Gastroesophageal sphincter (tissue), 4 donors: ENCODE measurements at places on chromosomes 5 and 9.

DNA sequence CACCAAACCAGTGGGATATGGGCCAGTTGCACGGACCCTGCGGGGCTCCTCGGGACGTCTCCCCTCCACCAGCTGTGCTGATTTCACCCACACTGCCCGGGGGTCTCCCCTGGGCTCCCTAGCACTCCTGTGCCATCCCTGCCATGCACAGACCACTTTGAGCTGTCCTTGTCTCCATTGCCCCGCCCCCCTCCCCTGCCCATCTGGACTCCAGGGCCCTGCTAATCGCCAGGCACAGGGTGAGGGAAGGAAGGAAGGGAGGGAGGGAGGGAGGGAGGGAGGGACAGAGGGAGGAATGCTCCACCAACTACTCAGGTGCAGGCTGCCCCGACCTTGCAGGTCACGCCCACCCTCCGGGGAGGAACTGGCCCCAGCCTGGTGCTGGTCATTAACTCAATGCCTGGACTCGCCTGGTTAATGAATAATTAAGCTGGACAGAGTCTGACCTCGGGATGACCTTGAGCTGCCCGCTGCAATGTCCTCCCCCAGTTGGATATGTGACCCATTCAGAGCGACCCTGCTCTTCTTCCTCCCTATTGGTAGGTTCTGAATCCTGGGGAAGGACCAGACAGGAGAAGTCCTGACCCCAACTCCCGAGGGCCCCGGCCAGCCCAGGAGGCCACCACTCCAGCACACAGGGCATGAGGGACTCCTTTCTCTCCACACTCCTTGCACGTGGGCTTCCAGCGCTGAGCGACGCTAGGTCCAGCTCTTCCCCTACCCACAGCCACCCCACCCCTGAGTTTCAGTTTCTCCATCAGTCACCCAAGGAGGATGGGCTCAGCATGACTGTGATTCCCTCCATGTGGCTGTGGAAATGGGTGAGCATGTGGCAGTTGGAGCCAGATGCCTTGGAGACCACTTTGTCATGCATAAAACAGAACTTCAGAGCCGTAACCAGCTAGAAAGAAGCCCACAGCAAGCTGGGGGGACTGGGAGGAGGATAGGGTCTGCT is 62.1 kb downstream of the C9orf50 start:
- no peak for ATAC-seq

DNA sequence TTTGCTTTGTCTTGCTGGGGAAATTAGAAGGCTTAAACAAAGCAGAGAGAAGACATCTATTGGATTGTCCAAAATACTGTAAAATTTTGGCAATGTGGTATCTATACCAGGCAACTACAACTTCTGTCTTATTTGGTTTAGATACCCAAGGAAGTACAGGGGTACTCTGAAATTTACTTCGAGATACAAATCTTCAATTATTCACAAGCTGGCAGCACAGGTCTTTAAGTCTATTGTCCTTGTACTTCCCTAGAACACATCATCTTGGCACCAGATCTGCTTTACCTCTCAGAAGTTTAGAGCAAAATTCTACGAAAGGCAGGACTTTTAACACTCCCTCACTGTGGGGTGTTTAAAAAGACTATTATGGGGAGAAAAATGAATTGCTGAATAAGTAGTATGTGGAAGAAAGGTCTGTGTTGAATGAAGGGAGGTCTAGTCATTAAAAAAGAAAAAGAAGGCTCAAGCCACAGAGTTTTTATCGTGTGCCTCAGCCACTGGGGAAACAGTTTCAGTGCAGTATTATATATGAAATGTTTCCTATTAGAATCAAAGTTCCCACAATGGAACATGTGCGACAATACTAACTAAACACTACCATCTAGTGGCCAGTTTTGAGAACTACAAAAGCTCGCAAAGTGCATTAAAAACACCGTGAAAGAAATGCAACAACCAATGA is 93.7 kb downstream of the PDE4D start:
- peak; percentile 55 for ATAC-seq

- no peak for ATAC-seq
Measured at GRCh38 chr5:56525113-56525512, 290.2 kb upstream of the MAP3K1 start.

DNA sequence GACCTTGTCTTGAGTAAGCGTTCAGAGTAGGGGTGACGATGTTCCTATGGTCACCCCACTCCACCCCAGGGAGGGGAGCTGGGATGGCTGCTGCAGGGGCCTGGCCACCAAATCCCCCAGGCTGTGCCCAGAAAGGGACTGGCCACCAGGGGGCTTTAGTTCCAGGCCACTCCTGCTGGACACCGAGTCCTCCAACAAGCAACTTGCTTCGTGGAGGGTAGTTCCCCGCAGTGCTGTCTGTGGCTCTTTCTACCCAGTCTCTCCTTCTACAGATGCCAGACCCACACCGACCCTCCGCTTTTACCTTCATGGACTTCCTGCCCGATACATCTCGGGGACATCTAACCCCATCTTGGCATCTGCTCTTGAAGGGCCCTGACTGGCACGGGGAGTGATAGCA is 35.7 kb upstream of the GABRP start:
- ATAC-seq: no peak

DNA sequence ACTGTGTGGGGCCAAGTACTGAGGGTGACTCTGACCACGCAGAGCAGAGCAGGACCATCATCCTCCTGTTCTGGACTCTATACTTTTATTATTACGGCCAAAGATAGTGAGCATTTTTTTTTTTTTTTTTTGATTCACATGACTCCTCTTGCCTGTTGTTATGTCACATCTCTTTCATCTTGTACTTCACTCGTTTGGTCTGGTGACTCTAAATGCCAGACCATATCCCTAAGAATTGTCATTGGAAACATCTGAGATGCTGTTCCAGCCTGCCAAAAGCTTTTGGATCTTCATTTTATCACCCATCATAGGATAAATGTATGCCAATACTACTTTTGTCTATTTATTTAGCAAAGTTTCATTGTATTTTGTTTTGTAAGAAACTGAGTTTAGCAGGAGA is 168.2 kb upstream of the RAI14 start:
- no peak for ATAC-seq

GRCh38 chr5:54630738-54631359 is 113.3 kb downstream of the SNX18 start:
- ATAC-seq: peak; percentile 84

- no peak for ATAC-seq
Measured at GRCh38 chr5:324736-325612, 3.5 kb downstream of the AHRR start.

DNA sequence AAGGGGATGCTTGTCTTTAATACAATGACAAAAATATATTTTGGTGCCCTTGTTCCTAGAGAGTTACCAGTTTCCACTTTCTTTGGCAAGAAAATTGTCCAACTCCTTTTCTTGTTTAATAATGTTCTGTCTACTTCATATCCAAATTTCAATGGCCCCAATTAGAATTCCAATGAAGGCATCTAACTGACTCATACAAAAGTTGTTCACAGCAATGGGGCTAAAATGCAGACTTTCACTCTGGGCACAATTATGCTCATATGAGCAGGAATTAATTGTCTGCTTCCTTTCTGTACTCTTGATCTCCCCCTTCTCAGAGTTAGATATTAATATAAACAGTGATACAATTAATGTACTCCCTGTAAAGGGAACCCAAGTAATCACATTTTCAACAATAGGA is 42.1 kb upstream of the ZNF622 start:
- ATAC-seq: no peak

- ATAC-seq: no peak
Measured at GRCh38 chr9:95373069-95373681, 55.7 kb upstream of the FANCC start.

- no peak for ATAC-seq
Measured at GRCh38 chr5:172558076-172558976, 82.7 kb upstream of the NEURL1B start.

GRCh38 chr5:141997358-141997960 is 15.4 kb downstream of the GNPDA1 start:
- ATAC-seq: no peak

GRCh38 chr5:24161559-24161958 is 483.2 kb downstream of the CDH10 start:
- no peak for ATAC-seq

DNA sequence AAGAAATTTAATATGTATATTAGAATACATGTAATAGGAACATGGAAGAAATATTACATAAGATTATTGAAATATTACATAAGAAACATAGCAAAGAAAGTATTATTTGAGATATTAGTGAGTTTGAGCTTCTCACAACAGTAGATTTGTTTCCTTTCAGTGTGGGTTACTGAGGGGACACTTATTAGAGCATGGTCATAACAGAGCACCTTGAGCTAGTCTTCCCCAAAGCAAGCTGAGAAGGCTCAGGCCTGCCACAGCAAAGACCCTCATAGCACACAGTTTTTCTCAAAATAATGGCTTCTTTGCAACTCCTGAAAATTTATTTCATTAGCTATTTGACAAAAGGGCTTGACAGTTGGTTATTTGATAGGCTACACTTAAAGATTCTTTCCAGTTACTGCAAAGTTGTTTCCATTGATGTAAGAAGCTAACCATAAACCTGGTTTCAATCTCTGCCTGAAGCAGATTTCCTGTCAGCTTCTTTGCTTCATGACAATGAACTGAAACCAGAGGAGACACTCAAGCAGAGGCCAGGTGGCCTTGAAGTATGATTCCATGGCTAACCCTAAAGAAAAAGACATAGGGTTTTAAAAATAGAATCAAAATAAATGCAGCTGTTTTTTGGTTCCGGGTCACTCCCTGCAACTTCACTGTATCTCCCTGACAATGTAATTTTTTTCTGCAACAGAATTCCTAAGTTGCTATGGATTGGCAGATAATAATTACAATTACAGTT is 68.6 kb downstream of the ERMP1 start:
- ATAC-seq: no peak

- no peak for ATAC-seq
Measured at GRCh38 chr5:140883927-140884697, 2.2 kb downstream of the PCDHA13 start.

- no peak for ATAC-seq
Measured at GRCh38 chr9:131125038-131125287, 423 bp upstream of the NUP214 start.

GRCh38 chr5:134517553-134517952 is 7.9 kb upstream of the JADE2 start:
- no peak for ATAC-seq

GRCh38 chr9:127311239-127311741 is 46.7 kb downstream of the GARNL3 start:
- peak; percentile 64 for ATAC-seq

DNA sequence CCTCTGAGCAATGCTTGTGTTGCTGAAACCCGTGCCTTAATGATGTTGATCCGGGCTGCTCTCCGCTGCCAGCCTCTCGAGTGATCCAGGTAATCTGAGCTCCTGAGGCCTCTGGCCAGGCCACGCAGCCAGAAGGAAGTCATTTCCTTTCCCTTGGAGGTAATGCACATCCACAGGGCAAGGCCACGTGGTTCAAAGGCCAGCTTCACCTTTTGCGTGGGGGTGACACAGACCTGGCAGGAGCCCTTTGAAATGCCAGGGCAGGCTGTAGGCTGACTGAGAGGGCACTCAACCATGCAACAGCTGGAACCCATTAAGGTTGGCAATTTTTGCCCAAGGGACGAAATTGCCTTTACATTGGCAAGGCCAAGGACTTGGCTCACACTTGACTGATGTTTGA is 80.4 kb downstream of the LIX1 start:
- ATAC-seq: no peak

- ATAC-seq: no peak
Measured at GRCh38 chr5:7876867-7877266, 7.9 kb downstream of the MTRR start.

DNA sequence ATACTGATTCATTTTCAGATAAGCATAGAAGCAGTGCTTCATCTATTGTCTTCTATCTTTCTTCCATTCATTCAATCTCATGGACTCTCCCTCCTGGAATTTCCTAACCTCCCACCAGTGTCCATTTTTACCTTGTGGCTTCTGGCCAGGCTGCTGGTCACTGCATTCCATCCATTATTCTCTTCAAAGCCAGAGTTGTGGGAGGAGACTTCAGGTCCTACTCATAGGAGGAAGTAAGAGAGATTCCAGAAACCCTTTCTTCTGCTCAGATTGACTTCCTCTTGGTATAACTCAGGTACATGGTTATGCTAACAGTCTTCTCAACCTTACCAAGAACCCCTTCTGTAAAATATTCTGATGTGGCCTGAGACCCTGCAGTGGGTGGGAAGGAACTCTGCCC is 153.3 kb upstream of the SLC12A2 start:
- ATAC-seq: no peak

GRCh38 chr5:137454671-137455070 is 44.5 kb downstream of the SPOCK1 start:
- ATAC-seq: no peak

- ATAC-seq: no peak
Measured at GRCh38 chr9:127660886-127661741, 45.7 kb upstream of the CFAP157 start.

GRCh38 chr5:172494630-172495505 is 40.5 kb upstream of the SH3PXD2B start:
- ATAC-seq: no peak

DNA sequence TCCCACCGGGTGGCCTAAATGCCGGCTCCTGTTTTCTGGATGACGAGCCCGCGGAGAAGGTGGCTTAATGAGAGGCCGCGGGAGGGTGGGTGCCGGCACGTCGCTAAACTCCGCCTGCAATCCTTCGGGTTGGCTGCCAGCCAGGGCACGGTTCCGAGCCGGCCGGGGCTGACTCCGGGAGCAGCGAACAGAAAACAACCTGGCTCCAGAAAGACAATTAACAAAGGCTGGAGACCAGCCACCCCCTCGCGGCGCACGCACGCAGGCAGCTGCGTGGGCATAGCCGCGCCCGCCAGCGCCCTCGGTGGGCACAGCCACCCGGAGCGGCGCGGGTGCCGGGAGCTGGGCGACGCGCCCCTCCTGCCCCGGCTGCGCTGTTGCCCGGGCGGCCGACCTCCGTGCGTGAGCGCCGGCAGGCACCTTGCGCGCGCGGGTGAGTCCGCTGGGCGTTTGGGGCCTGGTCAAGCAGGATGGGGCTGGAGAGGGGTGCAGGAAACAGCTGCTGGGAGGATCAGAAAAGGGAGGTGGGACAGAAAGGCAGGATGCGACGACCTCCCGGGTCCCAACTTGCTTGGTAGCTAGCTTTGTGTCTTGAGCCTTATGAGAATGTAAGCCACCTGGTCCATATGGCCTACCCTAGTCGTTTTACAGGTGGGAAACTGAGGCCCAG is at the start of gene ARHGEF37:
TSS of gene ARHGEF37 (plus strand) at position 307 of the 670 bp plus-strand sequence. CDS start 16,272 bp downstream, outside the sequence.
- peak; percentile 90 for ATAC-seq

- no peak for ATAC-seq
Measured at GRCh38 chr5:5017827-5018577, 122.1 kb upstream of the ADAMTS16 start.

GRCh38 chr5:122959740-122960445 is 76.6 kb downstream of the PPIC start:
- no peak for ATAC-seq

DNA sequence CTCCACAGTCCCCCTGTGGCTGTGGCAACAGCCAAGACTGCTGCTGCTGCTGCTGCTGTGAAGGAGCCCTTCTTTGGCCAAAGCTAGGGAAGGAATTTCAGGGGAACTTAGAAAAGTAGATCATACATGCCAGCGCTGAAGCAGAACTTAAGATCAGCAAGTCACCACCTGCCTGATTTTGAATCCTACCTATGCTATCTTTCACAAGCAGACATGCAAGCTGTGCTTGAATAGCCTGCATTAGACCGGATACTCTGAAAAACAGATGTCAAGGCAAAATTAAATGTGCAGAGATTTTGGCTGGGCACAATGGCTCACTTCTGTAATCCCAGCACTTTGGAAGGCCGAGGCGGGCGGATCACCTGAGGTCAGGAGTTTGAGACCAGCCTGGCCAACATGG is 99.3 kb upstream of the ZNF366 start:
- no peak for ATAC-seq

- no peak for ATAC-seq
Measured at GRCh38 chr5:20537911-20538703, 550.1 kb upstream of the CDH18 start.
